Karpas-422 (cell line): ENCODE measurements at places on chromosomes 3 and 15. TPM values are rescaled to one million over a fixed set of nuclear protein-coding genes. Genes with fewer than 3 reads are reported as not detected.

DNA sequence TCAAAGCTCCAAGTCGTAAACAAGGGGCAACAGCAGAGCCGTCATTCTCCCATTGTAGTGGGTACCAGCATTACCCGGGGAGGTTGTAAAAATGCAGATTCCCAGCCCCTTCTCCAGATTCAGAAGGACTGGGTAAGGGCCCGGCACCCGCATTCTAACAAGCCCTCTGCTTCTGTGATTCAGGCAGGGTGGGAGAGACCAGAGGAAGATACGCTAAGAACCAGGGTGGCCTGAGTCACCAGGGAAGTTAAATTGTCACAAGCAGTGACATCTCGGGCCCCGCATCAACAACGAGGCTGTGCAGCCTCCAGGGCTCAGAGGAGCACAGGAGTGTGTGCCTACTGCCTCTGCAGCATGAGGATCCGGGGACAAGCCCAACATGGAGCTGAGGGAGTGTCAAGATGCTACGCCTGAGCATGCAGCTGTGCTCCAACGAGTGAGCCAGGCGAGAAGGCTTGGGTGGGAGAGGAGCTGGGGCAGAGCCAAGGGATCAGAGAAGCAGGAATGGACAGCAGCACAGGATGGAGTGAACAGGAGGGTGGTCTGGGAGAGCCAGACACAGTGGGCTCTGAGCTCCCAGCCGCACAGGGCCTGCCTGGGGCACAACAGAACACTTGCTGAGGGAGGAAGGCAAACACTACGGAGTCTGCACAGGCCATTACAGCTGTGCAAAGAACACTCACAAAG, 68.5 kb downstream of the CPN2 start:
- no peak for DNase-seq
- no peaks in the 10 kb centered on the region for H3K4me1 ChIP-seq
- no peaks in the 10 kb centered on the region for H3K27me3 ChIP-seq

The CFAP20DC gene
- 0.11 TPM in 1 of 2 replicates, not detected in the other for total RNA-seq

GRCh38 chr3:25144430-25144829, 283.6 kb upstream of the RARB start:
- H3K36me3 ChIP-seq = no peaks in the 10 kb centered on the region
- H3K4me1 ChIP-seq = no peaks in the 10 kb centered on the region
- H3K27me3 ChIP-seq = no peaks in the 10 kb centered on the region
- no peak for DNase-seq

GRCh38 chr3:194128202-194128918, 7.6 kb upstream of the HES1 start:
- peaks cover under 1% of the 10 kb centered on the region; the same call in 1 of the 2 replicates for H3K27me3 ChIP-seq
- no peak for DNase-seq
- H3K36me3 ChIP-seq = peaks cover 14% of the 10 kb centered on the region; the same call in 1 of the 2 replicates
- peaks cover 26% of the 10 kb centered on the region for H3K4me1 ChIP-seq
- H3K27ac ChIP-seq = no peak overlapping the region

The DGKG gene
- total RNA-seq = 0.04 and 0.14 TPM in 2 replicates

The RAD51 gene
- 8.6 and 11.4 TPM in 2 replicates for total RNA-seq

DNA sequence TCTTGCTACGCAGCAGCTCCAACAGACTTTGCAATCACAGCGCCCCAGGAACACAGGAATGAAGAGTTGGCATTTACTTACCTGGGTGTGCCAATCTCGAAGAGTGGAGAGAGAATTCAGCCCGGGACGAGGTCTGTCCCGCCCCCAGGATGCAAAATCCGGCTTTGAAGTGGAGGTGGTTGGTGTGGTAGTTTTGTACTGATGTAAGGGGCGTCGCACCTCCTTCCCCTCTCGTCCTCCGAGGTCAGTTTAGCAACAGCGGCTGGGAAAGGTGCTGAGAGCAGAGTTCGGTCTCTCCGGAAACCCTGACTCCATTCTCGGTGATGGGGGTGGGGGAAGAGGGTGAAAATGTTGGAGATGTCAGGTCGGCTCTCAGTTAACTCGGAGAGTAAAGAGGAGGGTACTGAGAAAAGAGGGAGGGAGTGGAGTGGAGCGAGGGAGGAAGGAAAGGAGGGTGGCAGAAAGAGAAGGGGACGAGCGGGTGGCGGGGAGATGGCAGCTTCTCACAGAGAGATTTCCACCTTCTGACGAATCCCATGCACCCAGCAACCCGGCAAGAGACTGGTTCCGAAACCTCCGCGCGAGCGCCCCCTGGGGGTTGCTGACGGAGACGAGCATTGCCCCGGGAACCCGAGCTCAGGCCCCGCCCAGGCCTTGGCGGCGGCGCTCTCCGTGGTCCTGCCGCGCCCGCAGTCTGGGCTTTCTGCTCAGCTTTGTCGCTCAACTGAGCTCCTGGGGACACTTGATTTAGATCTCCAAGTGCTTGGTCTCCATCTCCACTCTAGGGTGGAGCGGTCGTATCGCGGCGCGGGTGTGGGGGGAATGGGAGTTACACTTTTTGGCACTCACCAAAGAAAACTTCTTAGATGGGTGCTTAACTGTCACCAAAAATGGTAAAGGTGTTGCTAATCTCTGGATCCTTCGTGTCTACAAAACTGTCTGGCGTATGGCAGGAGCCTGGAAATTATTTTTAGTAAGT, at the start of gene CPNE4:
CPNE4 (minus strand) TSS at position 529 of the 979 bp plus-strand sequence.
- no peak within 1 kb of the TSS for H3K4me3 ChIP-seq
- H3K27ac ChIP-seq = no peak within 1 kb of the TSS

- H3K27ac ChIP-seq = no peak overlapping the region
- H3K27me3 ChIP-seq = 0 out of 2 replicates have a peak, but pooled peaks cover 6% of the 10 kb centered on the region
- H3K36me3 ChIP-seq = no peaks in the 10 kb centered on the region
- H3K4me3 ChIP-seq = no peak overlapping the region
- DNase-seq = no peak
Observed at GRCh38 chr3:196012481-196012880, 69.4 kb downstream of the TFRC start.

- peak overlapping the region; percentile 99; the same call in 1 of the 2 replicates for H3K4me3 ChIP-seq
- H3K36me3 ChIP-seq = no peaks in the 10 kb centered on the region
- DNase-seq = no peak
Observed at GRCh38 chr3:45993421-45994027, 2.1 kb downstream of the FYCO1 start.

The CYP1A1 gene
- total RNA-seq = not detected in 2 replicates

GRCh38 chr15:58639002-58639756, 110.3 kb downstream of the ADAM10 start:
- H3K27ac ChIP-seq = no peak overlapping the region
- H3K27me3 ChIP-seq = no peaks in the 10 kb centered on the region
- no peaks in the 10 kb centered on the region for H3K4me1 ChIP-seq
- H3K36me3 ChIP-seq = peaks cover 24% of the 10 kb centered on the region; the same call in 1 of the 2 replicates
- no peak overlapping the region for H3K4me3 ChIP-seq
- DNase-seq = no peak

- no peak overlapping the region for H3K27ac ChIP-seq
- no peaks in the 10 kb centered on the region for H3K4me1 ChIP-seq
- no peak for DNase-seq
- no peaks in the 10 kb centered on the region for H3K27me3 ChIP-seq
- H3K36me3 ChIP-seq = no peaks in the 10 kb centered on the region
Observed at GRCh38 chr15:81223346-81223971, 26.8 kb downstream of the IL16 start.

- H3K36me3 ChIP-seq = no peaks in the 10 kb centered on the region
- no peaks in the 10 kb centered on the region for H3K4me1 ChIP-seq
- no peak overlapping the region for H3K4me3 ChIP-seq
- no peak overlapping the region for H3K27ac ChIP-seq
Observed at GRCh38 chr3:42753757-42754156, 19.3 kb downstream of the CCDC13 start.

GRCh38 chr3:36484386-36484785, 104.1 kb downstream of the STAC start:
- no peaks in the 10 kb centered on the region for H3K4me1 ChIP-seq
- H3K4me3 ChIP-seq = no peak overlapping the region
- H3K27me3 ChIP-seq = no peaks in the 10 kb centered on the region
- H3K27ac ChIP-seq = no peak overlapping the region
- no peaks in the 10 kb centered on the region for H3K36me3 ChIP-seq
- no peak for DNase-seq

- H3K4me3 ChIP-seq = no peak overlapping the region
- H3K4me1 ChIP-seq = no peaks in the 10 kb centered on the region
- no peak for DNase-seq
- H3K36me3 ChIP-seq = no peaks in the 10 kb centered on the region
Observed at GRCh38 chr3:11457135-11457534, 184.9 kb downstream of the ATG7 start.

GRCh38 chr15:60264566-60264965, 133.2 kb downstream of the ANXA2 start:
- DNase-seq = no peak
- no peaks in the 10 kb centered on the region for H3K4me1 ChIP-seq

The ATG3 gene
- total RNA-seq = 102 and 127 TPM in 2 replicates

The PRC1 gene
- total RNA-seq = 87.5 and 95.5 TPM in 2 replicates

DNA sequence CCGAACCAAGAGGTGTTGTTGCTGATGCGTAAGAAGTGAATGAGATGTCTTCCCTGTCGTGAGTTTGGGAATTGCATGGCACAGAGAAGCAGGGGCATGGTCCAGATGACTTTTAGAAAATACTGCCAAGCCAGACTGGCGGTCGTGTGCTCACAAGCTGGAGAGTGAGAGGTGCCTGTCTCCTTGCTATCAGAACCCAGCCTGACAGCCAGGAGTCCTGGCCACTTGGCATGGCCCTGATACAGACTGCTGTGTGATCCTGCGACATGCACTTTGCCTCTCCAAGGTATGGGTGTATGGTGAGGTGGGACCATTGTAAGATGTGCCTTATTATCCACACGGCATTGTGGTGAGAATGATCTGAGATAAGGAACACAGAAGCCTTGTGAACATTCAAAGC, 93.0 kb downstream of the SMAD3 start:
- no peaks in the 10 kb centered on the region for H3K27me3 ChIP-seq
- H3K27ac ChIP-seq = no peak overlapping the region
- DNase-seq = no peak
- no peak overlapping the region for H3K4me3 ChIP-seq
- H3K4me1 ChIP-seq = peaks cover 10% of the 10 kb centered on the region

DNA sequence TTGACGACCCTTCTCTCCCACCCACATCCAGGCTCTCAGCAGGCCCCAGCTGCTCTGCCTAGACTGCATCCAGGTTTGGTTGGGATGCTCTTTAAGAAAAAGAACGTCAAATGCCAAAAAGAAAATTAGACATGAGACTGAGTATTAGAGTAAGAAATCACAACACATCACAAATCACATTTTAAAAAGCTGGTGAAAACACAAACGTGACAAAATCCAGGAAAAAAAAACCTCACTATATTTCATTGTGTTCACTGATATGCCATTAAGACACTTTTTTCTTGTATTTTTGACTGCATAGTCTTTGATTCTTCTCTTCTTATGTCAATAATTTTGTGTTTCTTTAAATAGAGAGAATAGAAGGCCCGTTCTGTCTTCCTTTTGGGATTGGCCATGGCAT, 243.7 kb downstream of the TLE3 start:
- no peak for DNase-seq
- no peak overlapping the region for H3K4me3 ChIP-seq
- no peak overlapping the region for H3K27ac ChIP-seq
- no peaks in the 10 kb centered on the region for H3K27me3 ChIP-seq

DNA sequence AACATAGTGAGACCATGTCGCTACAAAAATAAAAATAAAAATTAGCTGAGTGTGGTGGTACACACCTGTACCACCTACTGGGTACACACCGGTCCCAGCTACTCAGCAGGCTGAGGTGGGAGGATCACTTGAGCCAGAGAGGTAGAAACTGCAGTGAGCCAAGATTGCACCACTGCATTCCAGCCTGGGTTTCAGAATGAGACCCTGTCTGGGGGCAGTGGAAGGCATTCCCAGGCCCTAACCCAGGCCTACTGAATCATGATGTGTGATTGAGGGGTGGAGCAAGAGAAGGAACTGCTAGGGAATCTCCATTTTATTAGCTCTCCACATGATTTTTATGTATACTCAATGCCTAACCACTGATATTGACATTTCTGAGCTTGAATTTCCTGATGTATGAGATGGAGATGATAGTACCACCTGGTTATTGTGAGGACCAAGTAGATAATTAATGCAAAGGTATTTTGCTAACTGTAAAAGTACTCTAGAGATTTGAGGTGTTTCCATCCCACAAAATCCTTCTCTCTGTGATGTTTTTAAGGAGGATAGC, 169.5 kb upstream of the UMPS start:
- H3K27ac ChIP-seq = no peak overlapping the region
- H3K4me3 ChIP-seq = no peak overlapping the region
- no peaks in the 10 kb centered on the region for H3K36me3 ChIP-seq
- H3K27me3 ChIP-seq = no peaks in the 10 kb centered on the region

The CCDC12 gene
- 40.2 and 83.5 TPM in 2 replicates for total RNA-seq

DNA sequence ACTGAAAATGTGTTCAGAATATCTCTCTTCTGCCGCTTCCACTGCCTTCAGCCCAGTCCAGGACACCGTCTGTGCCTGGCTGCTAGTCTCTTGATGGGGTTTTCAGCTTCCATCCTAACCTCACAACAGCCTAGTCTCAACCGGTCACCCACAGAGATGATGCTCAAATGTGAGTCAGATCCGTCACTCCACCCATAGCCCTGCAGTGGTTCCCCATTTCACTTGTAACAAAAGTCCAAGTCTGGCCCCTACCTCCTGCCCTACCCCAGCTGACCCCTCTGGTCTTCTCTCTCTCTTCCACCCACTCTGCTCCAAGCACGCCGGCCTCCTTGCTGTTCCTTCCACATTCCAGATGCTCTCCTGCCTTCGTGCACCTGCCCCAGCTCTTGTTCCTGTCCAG, 68.1 kb downstream of the PPARG start:
- H3K27me3 ChIP-seq = no peaks in the 10 kb centered on the region
- no peaks in the 10 kb centered on the region for H3K36me3 ChIP-seq
- H3K4me1 ChIP-seq = no peaks in the 10 kb centered on the region
- H3K4me3 ChIP-seq = no peak overlapping the region
- DNase-seq = no peak
- no peak overlapping the region for H3K27ac ChIP-seq

GRCh38 chr3:184448321-184449160, 68.7 kb downstream of the CHRD start:
- H3K4me3 ChIP-seq = no peak overlapping the region
- no peak overlapping the region for H3K27ac ChIP-seq
- no peaks in the 10 kb centered on the region for H3K36me3 ChIP-seq
- no peak for DNase-seq
- peaks cover 3% of the 10 kb centered on the region; the same call in 1 of the 2 replicates for H3K27me3 ChIP-seq

- no peak overlapping the region for H3K4me3 ChIP-seq
- H3K27me3 ChIP-seq = no peaks in the 10 kb centered on the region
- H3K4me1 ChIP-seq = no peaks in the 10 kb centered on the region
- no peaks in the 10 kb centered on the region for H3K36me3 ChIP-seq
Observed at GRCh38 chr3:10855871-10856662, 40.0 kb downstream of the SLC6A11 start.

The CACNA2D3 gene
- 0.11 TPM in 1 of 2 replicates, not detected in the other for total RNA-seq

- DNase-seq = no peak
- no peak overlapping the region for H3K4me3 ChIP-seq
- H3K27me3 ChIP-seq = 0 out of 2 replicates have a peak, but pooled peaks cover 3% of the 10 kb centered on the region
- no peak overlapping the region for H3K27ac ChIP-seq
- no peaks in the 10 kb centered on the region for H3K36me3 ChIP-seq
Observed at GRCh38 chr15:70025413-70026296, 72.1 kb downstream of the TLE3 start.
